ENCODE measurements at places on chromosomes 3 and 15.

DNA sequence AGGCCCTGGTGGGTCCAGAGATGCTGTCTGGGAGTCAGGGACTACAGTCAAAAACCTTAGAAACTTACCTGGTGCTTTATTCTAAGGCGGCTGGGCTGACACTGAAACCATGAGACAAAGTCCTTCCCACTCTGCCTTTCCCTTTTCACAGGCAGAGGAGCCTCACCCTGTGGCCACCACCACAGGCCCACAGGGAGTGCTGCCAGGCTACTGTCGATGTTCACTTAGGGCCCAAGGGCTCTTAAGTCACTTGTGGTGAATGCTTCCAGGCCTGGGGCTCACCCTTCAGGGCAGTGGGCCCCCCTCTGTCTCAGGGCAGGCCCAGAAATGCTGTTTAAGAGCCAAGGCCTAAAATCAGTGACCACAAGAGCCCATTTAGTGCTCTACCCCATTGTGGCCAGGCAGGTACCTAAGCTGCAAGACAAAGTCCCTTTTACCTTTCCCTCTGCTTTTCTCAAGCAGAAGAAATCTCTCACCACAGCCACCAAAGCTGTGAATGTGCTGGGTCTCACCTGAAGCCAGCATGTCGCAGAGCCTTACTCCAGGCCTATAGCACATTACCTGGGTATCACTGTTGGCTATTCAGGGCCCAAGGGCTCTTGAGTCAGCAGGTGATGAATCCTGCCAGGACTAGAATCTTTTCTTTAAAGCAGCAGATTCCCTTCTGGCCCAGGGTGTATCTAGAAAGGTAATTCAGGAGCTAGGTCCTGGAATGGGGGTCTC is 39.5 kb upstream of the GOLGA6B start:
- DNase-seq = no peak

- DNase-seq = no peak
Measured at GRCh38 chr3:153762411-153763235, 358.6 kb upstream of the ARHGEF26 start.

- DNase-seq = no peak
Measured at GRCh38 chr3:128987302-128988100, 6.4 kb downstream of the CFAP92 start.

DNA sequence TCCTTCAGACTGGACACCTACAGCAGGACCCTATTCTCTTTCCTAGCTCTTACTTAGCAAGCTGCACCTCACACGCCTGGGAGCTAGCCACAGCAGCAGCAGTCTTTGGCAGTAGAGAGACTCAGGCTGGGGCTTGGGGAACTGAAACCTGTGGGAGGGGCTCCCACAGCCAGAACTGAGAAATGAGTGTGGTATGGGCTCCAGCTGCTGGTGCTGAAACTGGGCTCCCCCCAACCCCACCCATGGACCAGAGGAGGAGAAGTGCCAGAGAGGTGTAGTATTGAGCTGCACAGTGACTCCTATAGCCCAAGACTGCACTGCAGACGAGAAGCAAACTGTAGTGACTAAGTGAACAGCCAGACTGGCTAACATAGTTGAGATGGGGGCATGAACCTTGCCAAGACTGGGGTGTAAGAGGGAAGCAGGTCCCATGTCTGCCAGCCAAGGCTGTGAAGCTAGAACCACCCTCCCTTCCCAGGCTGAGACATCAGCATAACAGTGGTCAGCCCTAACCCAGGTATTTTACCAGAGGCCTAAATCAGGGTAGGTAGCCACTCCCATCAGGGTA is 62.5 kb downstream of the MYO5A start:
- DNase-seq = no peak

GRCh38 chr15:79329171-79329611 is 18.3 kb downstream of the TMED3 start:
- DNase-seq = no peak

DNA sequence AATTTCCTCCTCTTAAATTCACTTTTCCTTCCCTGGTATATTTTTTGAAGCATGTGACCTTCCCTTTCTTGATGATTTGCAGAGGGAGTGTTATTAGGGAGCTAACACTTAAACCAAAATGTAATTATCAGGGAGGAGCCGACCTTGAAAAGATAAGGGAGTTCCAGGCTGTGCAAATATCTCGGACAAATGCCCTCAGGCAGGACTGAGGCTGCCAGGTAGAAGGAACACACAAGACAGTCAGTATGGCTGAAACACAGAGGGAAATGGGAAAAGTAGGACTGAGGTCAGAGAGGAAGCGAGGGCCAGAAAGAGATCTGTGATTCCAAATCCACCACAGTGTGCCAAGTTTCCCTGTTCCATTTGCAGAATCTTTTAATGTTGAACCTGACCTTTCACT is 221.0 kb downstream of the CNTN3 start:
- no peak for DNase-seq

DNA sequence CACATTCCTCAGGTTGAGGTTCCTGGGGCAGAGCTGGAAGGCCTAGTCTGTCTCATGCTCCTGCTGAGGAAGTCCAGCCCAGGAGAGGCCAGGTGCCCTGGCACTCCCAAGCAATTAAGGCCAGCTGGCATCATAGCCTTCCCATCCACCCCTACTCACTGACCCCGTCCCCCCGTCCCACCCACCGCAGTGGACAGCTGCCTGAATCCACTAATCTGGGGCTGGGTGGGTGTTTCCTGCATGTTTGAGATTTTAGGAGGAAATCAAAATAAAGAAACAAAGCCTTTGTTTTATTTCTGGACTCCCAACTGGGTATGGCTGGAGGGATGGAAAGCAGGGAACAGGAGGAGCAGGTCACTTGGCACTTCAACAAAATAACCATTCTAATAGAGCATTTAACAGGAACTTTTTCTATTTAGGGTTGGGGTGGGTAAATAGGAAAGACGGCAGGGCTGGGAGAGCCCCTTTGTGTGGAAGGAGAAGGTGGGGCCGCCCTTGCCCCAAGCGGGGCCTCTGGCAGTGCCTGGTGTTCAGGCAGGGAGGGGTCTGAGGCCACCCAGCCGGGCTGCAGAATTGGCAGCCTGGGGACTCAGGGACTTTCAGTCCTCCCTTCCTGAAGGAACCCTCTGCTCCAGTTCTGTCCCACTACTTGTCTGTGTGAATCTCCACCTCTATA is 8.5 kb downstream of the MRAS start:
- no peak for DNase-seq

- no peak for DNase-seq
Measured at GRCh38 chr3:156071031-156071430, 49.3 kb upstream of the KCNAB1 start.

DNA sequence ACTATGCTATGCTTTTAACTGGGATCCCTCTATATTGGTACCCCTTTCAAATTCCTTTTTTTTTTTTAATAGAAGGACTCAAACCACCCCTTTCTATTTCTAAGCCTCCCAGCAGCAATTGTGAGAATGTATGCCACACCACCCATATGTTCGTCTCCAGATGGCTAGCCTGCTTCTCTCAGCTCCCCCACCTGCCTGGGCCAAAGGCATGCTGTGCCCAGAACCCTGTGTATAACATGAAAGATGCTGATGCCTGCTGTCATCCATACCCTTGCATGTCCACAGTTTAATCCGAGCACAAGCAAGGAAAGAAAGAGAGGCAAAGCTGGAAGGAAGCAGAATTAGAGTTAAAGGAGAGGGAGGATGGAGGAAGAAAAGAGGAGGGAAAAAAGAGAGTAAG is 159.5 kb upstream of the CNTN6 start:
- DNase-seq = no peak

GRCh38 chr3:33277193-33277882 is at the start of gene FBXL2:
TSS of gene FBXL2 (plus strand) at chr3:33277442. CDS start at chr3:33277513, 71 bp downstream.
- no peak for DNase-seq

DNA sequence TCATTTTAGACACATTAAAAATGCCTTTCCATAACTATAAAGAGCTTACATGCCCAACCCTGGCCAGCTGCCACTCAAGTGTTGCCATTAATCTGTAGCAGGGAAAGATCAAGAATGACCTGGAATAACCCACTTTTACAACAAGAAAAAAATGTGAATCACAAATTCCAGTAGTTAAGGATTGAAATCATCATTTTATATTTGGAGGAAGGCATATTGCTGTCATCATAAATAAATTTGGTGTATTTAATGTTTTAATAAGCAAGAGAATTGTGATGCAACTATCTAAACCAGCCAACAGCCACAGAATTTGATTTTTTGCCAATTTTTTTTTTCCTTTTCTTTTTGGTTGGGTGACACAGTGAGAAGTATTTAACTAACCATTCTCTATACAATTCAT is 240.0 kb upstream of the SEMA6D start:
- no peak for DNase-seq

Data from activated effector memory CD4-positive, alpha-beta T cell treated with Interleukin-2 at 50 U/mL for 16 hours (primary cell).